ENCODE measurements at places on chromosomes 4 and X.

DNA sequence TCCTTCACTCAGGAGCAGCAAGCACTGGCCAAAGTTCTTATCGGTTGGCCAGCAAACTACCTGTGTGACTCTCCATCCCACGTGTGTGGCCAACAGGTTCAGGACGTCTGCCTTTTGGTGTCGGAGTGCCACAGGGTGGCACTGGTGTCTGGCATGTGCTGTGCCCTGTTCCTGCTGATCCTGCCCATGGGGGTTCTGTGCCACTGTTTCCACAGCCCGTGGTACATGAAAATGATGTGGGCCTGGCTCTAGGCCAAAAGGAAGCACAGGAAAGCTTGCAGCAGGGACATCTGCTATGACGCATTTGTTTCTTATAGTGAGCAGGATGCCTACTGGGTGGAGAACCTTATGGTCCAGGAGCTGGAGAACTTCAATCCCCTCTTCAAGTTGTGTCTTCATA, 4.6 kb upstream of the TLR2 start:
- DNase-seq, result no peak

DNA sequence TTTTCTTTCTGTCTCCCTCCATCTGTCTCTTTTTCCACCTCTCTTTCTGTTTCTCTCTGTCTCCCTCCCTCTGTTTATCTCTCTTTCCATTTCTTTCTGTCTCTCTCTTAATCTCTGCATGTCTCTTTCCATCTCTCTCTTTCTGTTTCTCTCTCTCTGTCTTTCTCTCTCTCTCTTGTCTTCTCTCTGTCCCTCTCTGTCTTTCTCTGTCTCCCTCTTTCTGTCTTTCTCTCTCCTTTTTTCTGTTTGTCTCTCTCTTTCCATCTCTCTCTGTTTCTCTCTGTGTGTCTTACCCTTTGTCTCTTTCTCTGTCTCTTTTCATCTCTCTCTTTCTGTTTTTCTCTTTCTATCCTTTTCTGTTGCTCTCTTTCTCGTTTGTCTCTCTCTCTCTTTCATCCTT, 34.7 kb downstream of the ARSF start:
- no peak for DNase-seq

DNA sequence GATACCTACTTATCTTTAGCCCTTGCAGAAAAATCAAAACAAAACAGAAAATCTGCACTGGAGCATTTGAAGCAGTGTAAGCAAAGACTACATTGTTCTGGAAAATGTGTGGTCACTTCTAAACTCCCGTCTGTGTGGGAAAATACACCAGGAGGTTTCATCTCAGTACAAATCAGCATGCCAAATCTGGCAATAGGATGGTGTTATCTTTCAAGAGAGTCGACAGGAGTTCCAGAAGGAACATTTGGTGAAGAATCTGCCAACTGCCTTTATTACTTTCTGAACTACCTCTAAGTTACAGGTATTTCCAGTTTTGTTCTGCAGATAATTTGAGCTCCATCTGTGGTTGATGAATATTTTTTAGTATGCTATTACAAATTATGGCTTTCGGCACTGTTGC, 1348.0 kb downstream of the RAPGEF2 start:
- DNase-seq, result no peak

GRCh38 chrX:19865567-19866363, 21.6 kb downstream of the SH3KBP1 start:
- no peak for DNase-seq

DNA sequence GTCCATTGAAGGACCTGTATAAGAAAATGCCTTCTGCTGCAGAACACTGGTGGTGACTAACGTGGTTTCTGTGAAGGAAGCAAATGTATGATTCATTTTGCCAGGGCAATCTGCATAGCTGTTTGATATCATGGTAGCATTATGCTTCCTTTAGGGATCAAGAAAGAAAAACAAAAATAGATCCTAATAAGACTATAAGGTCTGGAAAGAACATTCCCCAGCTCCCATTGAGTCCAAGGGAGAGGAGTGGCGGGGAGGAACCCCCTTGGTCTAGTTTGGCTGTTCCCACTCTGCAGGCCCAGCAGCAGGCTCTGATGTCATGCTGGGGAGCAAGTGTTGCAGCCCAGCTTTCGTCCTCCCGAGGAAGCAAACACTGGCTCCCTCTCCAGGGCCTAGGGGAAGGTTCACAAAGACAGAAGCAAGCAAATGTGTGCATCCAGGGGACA, 154.5 kb upstream of the GALNT7 start:
- DNase-seq, result no peak

Measured in stimulated activated CD4-positive, alpha-beta T cell treated with anti-CD3 and anti-CD28 coated beads, Interleukin-1b, Interleukin-23, amount 100 ng/mL, for 4 hours (primary cell).